ENCODE measurements at places on chromosomes 3 and 15.
A peak's percentile ranks its signal among the peaks of the same experiment; 100 is the strongest.

DNA sequence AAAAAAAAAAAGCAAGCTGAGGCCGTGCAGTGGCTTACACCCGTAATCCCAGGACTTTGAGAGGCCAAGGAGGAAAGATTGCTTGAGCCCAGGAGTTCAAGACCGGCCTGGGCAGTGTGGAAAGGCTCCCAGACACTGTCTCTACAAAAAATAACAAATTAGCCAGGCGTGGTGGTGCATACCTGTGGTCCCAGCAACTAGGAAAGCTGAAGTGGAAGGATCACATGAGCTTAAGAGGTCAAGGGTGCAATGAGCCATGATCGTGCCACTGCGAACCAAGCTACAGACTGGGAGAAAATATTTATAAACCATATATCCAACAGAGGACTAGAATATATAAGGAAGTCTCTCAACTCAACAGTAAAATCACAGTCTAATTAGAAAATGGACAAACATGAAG lies 10.0 kb downstream of the KLHDC8B start:
- DNase-seq: no peak

DNA sequence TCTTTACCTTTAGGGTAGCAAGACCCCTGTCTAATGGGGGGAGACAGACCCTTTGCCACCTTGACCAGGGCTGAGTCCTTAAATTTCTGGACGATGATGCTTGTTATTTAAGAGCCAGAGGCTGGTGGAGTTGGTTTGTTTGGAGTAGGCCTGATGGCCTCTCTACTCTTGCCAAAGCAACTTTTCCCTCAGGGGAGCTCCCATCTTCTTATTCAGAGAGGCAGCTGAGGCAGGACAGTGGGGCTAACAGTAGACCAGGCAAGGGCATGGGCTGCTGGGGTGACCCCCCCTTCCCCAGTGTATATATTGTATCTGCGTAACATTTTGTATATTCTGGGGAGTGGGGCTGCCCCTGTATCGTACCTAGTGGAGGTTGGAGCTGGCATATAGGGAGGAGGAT lies 10.3 kb downstream of the RPS17 start:
- no peak for DNase-seq

DNA sequence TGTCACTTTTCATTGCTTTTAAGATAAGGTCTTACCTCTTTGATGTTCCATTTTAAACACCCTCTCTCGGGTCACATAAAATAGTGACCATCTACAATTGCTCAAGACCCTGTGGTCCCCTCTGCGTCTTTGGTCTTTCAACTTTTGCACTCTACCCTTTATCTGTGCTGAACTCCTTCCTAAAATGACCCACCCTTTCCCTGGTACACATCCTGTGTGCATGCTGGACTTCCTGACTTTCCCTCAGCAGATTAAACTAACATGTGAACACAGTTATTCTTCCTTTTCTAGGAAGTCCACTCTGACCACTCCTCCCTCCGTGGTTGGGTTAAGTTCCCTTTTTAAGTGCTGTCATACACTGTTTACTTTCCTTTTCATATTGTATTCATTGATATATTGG lies 414.2 kb downstream of the GABRB3 start:
- DNase-seq: no peak

DNA sequence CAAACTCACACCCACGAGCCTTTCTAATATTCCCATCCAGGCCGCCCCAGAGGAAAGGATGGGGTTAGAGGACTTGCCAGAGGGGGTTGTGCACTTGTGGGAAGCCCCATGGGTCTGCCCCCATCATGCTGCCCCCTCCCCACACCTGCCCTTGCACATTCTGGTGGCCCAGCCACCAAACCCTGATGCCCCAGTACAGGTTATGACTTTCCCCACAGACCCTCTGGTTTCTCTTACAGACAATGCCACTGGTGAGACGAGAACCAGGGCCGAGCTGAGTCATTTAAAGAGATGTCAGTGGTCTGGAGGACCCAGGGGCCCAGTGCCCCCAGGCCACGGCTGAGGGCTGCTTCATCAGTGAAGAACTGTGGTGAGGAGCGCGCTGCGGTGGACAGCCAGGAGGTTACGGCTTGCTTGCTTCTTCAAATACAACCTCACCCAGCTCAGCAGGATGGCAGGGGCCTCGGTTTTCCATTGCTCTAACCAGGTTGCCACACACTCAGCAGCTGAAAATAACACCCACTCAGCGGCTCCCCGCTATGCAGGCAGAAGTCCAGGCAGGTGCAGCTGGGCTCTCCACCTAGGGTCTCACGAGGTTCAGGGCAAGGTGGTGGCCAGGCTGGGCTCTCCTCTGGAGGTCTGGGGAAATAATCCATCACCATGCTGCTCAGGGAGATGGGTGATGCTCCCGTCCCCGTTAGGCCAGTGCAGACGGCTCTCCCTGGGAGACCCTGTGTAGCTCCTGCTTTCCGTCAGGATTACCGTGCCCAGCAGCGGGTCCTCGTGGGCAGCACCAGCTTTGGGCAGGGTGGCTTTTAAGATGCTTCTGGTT lies 13.8 kb upstream of the SNRPA1 start:
- DNase-seq: no peak

DNA sequence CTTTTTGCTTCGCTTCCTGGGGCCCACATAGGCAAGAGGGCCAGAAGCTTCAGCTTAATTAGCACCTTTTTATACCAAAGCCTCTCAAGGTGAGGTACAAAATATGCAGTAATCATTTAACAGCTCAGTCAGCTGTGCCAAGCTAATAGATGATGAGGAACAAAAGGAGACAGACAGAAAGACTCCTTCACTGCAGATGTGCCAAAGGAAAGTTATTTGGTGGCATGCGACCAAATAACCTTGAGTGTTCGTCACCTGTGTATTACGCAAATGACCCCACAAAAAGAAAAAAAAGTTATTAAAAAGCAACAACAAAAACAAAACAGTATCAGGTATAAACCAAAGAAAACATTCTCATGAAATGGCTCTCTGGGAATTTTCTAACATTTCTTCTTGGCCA lies 325.8 kb upstream of the IGF1R start:
- no peak for DNase-seq

DNA sequence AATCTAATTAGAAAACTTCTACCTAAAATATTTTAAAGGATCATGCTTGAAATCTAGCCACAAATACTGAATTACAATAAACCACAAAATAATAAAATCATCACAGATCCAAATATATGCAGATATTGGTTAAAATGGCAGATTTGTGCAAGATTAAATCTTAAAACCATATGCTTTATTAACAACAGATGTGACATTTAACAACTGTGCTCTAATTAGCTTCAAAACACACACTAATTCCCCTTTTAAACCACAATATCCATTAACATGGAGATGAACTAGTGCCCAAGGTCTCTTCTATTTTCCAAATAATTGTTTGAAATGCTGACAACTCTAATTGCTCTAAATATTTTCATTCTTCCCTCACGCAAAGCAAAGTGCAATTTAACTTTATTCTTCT lies 1530.3 kb downstream of the SI start:
- no peak for DNase-seq

DNA sequence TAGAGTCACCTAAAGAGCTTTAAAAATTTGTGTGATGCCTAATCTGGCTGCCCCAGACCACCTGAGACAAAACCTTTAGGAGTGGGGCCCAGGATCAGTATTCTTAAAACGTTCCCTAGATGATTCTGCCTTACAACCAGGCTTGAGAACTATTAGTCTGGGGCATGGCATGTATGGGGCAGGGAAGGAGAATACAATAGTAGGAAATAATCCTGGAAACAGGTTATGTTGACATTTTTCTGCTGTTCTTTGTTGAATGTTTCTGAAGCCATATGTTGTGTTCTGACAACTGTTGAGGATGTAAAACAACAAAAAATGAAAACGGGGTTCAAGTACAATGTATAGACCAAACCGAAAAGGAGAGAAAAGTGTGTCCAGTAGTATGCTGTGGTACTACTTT lies 2.9 kb downstream of the GTF2E1 start:
- no peak for DNase-seq

DNA sequence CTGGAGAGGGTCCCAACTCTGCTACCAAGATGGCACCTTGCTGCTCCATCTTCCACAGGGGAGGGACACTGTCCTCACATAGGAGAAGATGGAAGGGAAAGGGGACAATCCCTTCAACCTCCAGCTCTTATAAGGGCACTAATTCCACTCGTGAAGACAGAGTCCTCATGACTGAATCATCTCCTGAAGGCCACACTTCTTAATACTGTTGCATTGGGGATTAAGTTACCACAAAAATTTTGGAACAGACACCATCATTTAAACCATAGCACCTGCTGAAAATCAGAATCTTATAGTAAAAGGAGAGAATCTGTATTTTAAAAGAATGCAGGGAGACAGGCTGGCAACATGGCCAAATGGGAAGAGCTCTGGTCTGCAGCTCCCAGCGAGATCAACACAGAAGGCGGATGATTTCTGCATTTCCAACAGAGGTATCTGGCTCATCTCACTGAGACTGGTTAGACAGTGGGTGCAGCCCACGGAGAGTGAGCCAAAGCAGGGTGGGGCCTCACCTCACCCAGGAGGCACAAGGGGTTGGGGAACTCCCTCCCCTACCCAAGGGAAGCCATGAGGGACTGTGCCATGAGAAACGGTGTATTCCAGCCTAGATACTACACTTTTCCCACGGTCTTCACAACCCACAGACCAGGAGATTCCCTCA lies 69.4 kb upstream of the LIPC start:
- no peak for DNase-seq

DNA sequence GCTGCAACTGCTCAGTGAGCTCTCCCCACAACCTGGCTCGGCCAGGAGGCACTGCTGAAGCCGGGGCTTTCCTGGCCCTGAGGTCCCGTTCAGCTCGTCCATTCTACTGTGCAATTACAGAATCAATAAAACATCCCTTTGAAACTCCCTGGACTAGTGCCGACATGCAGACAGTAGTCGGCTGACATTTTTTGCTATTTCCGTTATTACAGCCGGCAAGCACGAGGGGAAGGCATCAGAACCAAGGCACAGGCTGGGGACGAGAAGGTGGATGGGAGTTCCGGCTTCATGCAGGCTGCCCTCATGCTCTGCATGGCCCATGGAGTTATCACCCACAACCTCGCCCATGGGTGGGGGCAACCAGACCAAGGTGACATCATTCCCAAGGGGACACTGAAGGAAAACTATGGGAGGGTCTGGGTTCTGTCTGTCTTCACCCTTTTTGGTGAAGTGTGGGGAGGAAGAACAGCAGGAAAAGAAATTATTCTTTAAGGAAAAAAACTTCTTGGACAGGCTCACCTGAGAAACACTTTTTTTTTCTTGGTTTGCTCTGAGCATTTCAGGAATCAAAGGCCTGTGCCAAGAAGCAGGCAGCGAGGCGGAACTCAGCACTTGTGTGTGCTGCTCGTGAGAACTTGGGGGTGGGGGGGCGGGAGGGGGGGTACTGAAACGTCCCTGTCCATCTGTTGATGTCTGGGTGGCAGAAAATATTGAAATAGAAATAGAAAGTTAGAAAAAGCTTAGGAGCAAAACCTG lies 154.5 kb downstream of the FOXP1 start:
- peak; percentile 53 for DNase-seq

DNA sequence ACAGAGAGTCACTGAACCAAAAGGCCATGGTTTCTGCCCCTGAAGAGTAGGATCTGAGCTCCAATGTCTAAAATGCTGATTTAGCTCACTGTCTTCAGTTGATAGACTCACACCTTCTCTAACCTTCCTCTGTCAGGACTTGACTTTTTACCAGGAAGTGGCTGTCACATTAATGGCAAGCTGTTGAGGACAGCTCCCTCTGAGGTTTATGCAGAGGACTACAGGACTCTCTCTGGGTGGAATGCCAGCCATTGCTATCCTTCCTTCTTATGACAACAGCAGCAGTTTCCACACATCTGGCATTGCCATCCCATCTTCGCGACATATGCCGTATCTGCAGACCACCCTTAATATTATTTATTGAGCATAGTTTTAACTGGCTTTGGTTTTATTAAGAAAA lies 103.8 kb upstream of the PRICKLE2 start:
- DNase-seq: no peak

DNA sequence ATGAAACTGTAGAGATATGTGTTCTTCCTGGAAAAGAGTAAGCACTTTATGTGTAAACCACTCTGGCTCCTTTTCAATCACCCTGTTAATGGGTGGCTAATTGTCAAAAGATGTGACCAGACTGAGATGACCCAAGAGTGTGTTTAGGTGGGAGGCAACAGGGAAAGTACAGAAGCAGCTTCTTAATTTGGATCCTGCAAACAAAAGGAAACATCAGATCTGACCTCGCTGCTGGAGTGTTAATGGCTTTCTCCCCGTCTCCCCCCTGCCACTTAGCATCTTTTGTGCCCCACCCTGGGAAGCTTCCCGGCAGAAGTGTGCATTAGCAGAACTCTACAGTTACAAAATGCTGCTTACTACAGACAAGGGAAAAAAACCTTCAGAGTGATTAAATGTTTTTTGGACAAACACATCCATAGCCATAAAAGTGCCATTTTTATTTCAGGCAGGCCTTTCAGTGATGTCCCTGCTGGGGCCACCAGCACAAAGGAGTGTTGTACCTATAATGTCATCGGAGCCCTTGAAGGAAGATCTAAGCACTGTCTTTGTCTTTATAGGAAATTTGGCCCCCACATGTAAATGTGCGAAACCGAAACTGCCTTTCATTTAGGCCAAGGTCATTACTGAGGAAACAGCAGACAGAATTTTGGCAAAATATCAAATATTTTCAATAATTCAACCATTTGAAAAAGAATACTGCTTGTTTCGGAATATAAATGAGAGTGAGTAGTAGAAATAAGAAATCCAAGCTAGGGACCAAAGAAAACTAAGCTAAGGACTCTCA lies 311.0 kb downstream of the WDR72 start:
- peak; percentile 15 for DNase-seq

GRCh38 chr3:23809294-23809693 lies 3.5 kb downstream of the UBE2E1 start:
- no peak for DNase-seq

DNA sequence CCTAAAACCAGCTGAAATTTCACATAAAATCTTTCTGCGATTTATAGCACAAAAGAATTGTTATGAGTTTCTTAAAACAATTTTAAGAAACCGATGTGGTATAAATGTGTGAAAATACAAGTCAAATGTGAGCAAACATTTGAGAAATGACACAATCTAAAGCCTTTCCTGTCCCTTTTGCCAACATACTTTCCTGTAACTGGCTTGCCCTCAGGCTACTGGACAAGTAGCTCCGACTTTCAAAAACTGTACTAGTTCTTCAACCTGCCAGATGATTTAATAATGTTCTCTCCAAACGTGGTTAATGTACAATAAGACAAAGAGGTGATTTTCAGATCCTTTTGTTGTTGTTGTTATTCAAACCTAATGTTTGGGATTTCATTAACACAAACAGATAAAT lies 105.9 kb upstream of the ARHGEF26 start:
- DNase-seq: no peak

GRCh38 chr3:194379231-194379630 lies 9.7 kb upstream of the LRRC15 start:
- no peak for DNase-seq

GRCh38 chr3:71454512-71455403 lies 128.8 kb downstream of the FOXP1 start:
- no peak for DNase-seq

All from body of pancreas (tissue), 4 donors.